Gastrocnemius medialis (tissue), 4 donors: ENCODE measurements at places on chromosomes 6 and 20. TPM values are rescaled to one million over a fixed set of nuclear protein-coding genes. Genes with fewer than 3 reads are reported as not detected.

GRCh38 chr6:44697327-44697726, 309.8 kb downstream of the CDC5L start:
- H3K4me3 ChIP-seq: no peak overlapping the region
- peak overlapping the region; percentile 20 for H3K27ac ChIP-seq
- no peaks in the 10 kb centered on the region for H3K27me3 ChIP-seq
- no peaks in the 10 kb centered on the region for H3K36me3 ChIP-seq

DNA sequence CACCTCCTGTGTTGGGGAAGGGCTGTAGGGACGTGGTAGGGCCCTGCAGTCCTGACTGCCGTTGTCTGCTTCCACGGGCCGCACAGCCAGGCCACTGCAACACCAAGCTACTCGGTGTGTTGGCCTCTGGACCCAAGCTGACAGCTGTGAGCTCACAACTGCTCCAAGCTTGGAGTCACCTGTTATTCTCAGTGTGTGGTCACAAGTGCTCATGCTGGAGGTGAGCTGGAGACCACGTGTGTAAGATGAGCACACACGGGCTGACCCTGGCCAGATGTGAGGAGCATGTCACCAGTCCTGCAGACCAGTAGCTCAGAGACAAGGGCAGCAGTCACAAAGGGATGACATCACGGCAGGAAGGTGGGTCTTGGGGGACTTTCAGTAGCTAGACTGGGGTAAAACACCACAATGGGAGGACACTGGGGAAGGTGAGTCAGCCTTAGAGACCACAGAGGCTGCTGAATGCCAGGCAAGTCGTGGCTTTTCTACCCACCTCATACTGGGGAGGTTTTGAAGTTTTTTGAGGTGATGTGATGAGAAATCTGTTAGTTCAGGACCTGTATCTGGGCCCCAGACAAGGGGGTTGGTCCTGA, 87.3 kb downstream of the FAM120B start:
- no peaks in the 10 kb centered on the region for H3K27me3 ChIP-seq
- H3K4me3 ChIP-seq: no peak overlapping the region
- H3K27ac ChIP-seq: no peak overlapping the region
- H3K4me1 ChIP-seq: no peaks in the 10 kb centered on the region
- H3K36me3 ChIP-seq: no peaks in the 10 kb centered on the region

GRCh38 chr20:19885939-19886660, 128.0 kb downstream of the RIN2 start:
- H3K27me3 ChIP-seq: no peaks in the 10 kb centered on the region
- peaks cover 61% of the 10 kb centered on the region for H3K4me1 ChIP-seq
- H3K27ac ChIP-seq: peak overlapping the region; percentile 77
- peak overlapping the region; percentile 38 for H3K4me3 ChIP-seq
- DNase-seq: peak; percentile 31
- H3K36me3 ChIP-seq: no peaks in the 10 kb centered on the region

GRCh38 chr6:43584892-43585570, 9.0 kb downstream of the POLH start:
- DNase-seq: no peak
- H3K36me3 ChIP-seq: no peaks in the 10 kb centered on the region
- H3K4me3 ChIP-seq: no peak overlapping the region
- no peaks in the 10 kb centered on the region for H3K4me1 ChIP-seq

GRCh38 chr20:48571949-48572847, 255.6 kb downstream of the PREX1 start:
- no peak overlapping the region for H3K27ac ChIP-seq
- no peaks in the 10 kb centered on the region for H3K27me3 ChIP-seq
- H3K4me1 ChIP-seq: peaks cover 5% of the 10 kb centered on the region
- peak; percentile 45 for DNase-seq
- H3K36me3 ChIP-seq: no peaks in the 10 kb centered on the region
- no peak overlapping the region for H3K4me3 ChIP-seq

LY86 gene
- total RNA-seq: not detected

JPH2 gene
- total RNA-seq: 28.4 TPM

GRCh38 chr20:41299899-41300298, 17.6 kb downstream of the ZHX3 start:
- no peak overlapping the region for H3K4me3 ChIP-seq
- peaks cover 51% of the 10 kb centered on the region for H3K4me1 ChIP-seq
- peak overlapping the region; percentile 3 for H3K27ac ChIP-seq
- DNase-seq: no peak
- H3K36me3 ChIP-seq: no peaks in the 10 kb centered on the region

GRCh38 chr6:129029778-129030177, 146.8 kb downstream of the LAMA2 start:
- DNase-seq: no peak
- no peak overlapping the region for H3K4me3 ChIP-seq
- H3K27me3 ChIP-seq: no peaks in the 10 kb centered on the region
- peak overlapping the region; percentile 54 for H3K27ac ChIP-seq
- no peaks in the 10 kb centered on the region for H3K36me3 ChIP-seq

SMIM26 gene
- total RNA-seq: 242 TPM

GRCh38 chr6:109006818-109007217, 87.8 kb downstream of the SESN1 start:
- H3K4me1 ChIP-seq: peaks cover 72% of the 10 kb centered on the region
- H3K4me3 ChIP-seq: peak overlapping the region; percentile 82
- no peak for DNase-seq
- H3K36me3 ChIP-seq: no peaks in the 10 kb centered on the region

GRCh38 chr20:59322585-59323454, 22.4 kb downstream of the EDN3 start:
- H3K27me3 ChIP-seq: peaks cover 2% of the 10 kb centered on the region
- H3K27ac ChIP-seq: no peak overlapping the region
- no peak overlapping the region for H3K4me3 ChIP-seq
- H3K36me3 ChIP-seq: no peaks in the 10 kb centered on the region
- no peak for DNase-seq

DNA sequence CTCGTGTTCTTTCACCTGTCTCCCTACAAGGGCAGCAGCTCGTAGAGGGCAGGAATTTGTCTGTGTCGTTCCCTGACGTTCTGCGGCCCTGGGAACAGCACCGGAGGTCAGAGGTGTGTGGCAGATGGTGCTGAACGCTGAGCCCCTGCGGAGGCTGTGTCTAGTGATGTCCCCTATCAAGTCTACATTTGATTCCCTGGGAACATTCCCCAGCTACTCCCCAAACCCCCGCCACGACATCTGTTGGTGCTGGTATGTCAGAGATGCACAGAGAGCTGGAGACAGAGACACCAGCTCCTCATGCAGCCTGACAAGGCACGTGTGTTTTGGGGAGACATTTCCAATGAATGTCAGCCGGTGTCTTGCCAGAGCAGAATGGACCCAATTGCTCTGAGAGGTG, 7.7 kb downstream of the PMEPA1 start:
- no peak for DNase-seq
- H3K4me1 ChIP-seq: peaks cover 27% of the 10 kb centered on the region
- no peaks in the 10 kb centered on the region for H3K27me3 ChIP-seq
- no peak overlapping the region for H3K27ac ChIP-seq
- no peak overlapping the region for H3K4me3 ChIP-seq
- no peaks in the 10 kb centered on the region for H3K36me3 ChIP-seq

IL17A gene
- total RNA-seq: not detected

MAD2L1BP gene
- total RNA-seq: 25.1 TPM

DNA sequence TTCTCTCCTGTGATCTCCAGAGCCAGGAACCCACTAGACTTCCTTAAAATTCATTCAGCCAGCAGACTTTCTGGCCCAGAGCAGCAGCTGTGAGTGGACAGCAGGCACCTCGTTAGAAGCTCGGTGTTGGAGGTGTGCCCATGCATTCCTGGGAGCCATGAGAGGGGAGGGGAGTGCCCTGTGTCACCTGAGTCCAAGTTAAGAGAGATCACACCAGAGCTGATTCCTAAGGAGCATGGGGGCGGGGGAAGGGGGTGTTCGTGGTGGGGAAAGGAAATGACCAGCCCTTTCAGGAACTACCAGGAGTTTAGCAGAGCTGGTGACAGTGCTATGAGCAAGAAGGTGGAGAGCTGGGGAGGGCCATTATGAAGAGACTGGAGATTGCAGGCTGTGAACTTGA, 46.9 kb downstream of the GFRA4 start:
- no peak overlapping the region for H3K4me3 ChIP-seq
- no peak overlapping the region for H3K27ac ChIP-seq
- no peaks in the 10 kb centered on the region for H3K27me3 ChIP-seq
- no peaks in the 10 kb centered on the region for H3K4me1 ChIP-seq

DNA sequence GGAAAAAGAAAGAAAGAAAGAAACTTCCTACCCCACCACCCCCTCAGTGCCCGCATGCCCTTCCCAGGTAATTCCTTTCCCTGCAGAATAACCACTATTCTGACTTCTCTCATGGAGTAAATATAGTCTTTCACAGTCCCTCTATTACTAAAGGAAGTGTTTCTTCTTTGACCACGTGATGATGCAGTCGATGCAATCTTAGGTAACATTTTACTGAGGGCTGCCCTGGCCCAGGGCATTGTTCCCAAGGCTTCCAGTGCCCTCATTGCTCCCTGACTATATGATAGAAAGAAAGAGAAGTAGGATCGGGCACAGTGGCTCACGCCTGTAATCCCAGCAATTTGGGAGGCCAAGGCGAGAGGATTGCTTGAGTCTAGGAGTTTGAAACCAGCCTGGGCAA, 29.1 kb downstream of the ARHGAP40 start:
- H3K4me1 ChIP-seq: no peaks in the 10 kb centered on the region
- peaks cover 6% of the 10 kb centered on the region for H3K27me3 ChIP-seq
- H3K4me3 ChIP-seq: no peak overlapping the region
- DNase-seq: no peak

ZFP57 gene
- total RNA-seq: not detected

DNA sequence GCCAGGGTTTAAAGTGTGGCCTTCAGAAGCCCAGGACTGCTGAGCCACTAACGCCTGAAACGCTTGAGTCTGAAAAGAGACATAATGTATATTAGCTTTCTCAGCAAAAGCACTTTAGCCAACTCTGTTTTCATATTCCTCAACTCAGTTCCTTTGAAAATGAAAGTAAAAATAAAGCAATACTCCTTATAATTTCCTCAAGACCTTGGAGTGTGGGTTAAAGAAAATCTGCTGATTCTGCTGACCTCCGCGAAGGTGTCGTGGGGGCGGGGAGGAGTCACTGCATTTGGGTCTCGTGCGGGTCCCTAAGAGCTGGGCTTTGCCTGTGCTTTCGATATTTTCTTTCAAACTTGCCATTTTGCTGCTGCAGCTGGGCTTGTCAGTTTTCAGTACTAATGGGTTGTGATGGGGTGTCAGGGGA, 142.2 kb upstream of the ARID1B start:
- H3K27ac ChIP-seq: no peak overlapping the region
- no peaks in the 10 kb centered on the region for H3K27me3 ChIP-seq
- peaks cover 9% of the 10 kb centered on the region for H3K4me1 ChIP-seq
- no peaks in the 10 kb centered on the region for H3K36me3 ChIP-seq

GRCh38 chr6:3226481-3227362, 731 bp downstream of the TUBB2B start:
- H3K27me3 ChIP-seq: peaks cover 56% of the 10 kb centered on the region
- no peak for DNase-seq
- no peak overlapping the region for H3K27ac ChIP-seq

DNA sequence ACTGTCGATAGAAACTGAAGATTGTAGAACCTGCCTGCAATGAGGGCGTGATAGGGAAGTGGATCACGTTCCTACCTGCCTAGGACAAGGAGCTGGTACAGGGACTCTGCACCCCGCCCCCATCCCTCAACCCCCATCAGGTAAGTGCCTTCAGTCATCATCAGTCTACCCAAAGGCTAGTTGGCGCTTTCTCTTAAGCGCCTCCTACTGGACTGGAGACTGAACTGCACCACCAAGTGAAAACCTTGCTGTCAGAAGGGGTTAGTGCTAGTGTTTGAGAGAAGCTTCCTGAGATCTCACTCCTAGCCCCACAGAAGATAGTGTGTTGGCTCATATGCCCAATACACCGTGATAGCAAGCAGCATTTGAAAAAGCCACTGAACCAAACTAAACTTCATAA, 706.5 kb upstream of the MAN1A1 start:
- no peak overlapping the region for H3K4me3 ChIP-seq
- no peak for DNase-seq
- H3K27me3 ChIP-seq: no peaks in the 10 kb centered on the region
- H3K36me3 ChIP-seq: no peaks in the 10 kb centered on the region

APOM gene
- 1.8 TPM for total RNA-seq

POLH gene
- total RNA-seq: 5.7 TPM
